Stimulated activated CD4-positive, alpha-beta T cell treated with anti-CD3 and anti-CD28 coated beads, TNF-alpha, amount 100 ng/mL, for 24 hours (primary cell): ENCODE measurements at places on chromosomes 1 and 21.

DNA sequence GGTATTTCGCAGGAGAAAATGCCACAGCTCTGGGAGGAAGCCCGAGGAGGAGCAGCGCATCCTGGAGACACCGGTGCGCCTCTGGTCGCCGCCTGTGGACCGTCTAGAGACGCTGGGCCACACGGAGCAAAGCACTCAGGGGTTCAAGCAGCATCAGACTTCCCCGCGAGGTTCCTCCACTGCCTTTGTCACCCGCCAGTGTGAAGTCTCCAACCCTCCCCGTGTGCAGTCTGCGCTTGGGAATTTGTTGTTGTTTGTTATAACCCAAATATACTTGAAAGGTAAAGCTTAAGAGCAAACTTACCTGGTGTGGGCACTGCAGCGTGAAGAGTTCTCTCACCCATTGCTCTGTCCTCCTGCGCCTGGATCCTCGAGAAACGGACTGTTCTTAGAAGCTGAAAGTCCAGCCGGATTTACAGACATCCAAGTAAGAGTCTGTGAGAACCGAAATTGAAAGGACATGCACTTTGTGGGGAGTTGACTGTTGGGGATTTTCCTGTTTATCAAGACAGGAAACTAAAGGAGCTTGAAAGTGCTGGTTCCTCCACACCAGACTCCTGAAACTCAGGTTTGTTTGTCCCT is at the start of gene GBP4:
Gene GBP4, minus strand, starts transcription at position 452 of the 582 bp plus-strand sequence. Its CDS starts 108 bp downstream, at position 344.
- no peak for DNase-seq

- no peak for DNase-seq
Observed at GRCh38 chr1:208058267-208058666, 147.3 kb upstream of the CD34 start.

GRCh38 chr1:20325407-20325843 is 34.8 kb downstream of the VWA5B1 start:
- DNase-seq, result no peak

- DNase-seq, result no peak
Observed at GRCh38 chr21:24785033-24785432, 822.2 kb downstream of the MRPL39 start.

DNA sequence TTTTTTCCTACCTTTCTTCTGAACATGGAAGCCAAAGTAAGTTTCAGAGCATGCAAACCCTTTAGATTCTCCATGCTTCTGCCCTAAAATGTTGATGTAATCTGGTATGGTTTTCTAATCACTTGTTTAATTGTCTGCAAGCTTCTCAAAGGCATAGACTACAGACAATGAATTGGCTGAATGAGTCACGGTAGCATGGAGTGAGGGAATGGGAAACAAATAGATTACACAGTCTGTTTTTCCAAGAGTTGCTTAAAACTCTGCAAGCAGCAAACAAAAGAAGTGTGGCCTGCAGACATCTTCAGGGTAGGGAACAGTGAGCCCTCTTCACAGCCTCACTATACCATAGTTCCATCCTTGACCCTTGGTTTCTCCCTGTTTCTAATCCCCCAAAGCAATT is 326.0 kb downstream of the BARHL2 start:
- DNase-seq, result no peak

DNA sequence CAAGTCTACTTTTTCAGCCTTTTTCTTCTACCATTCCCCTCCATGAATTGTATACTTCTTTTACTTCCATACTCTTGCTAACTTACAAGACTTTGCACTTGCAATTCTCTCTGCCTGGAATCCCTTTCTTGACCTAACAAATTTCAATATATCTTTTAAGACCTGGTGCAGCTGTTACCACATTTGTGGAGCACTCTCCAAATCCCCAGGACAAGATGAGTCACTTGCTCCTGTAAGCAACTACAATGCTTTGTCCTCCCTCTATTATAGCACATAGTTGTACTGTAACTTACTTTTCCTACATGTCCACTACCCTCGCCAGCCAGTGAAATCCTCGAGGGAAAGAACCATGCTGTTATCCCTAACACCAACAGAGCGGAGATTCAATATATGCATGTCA is 43.1 kb downstream of the WARS2 start:
- no peak for DNase-seq

- DNase-seq, result no peak
Observed at GRCh38 chr1:38129971-38130370, 83.4 kb upstream of the POU3F1 start.

DNA sequence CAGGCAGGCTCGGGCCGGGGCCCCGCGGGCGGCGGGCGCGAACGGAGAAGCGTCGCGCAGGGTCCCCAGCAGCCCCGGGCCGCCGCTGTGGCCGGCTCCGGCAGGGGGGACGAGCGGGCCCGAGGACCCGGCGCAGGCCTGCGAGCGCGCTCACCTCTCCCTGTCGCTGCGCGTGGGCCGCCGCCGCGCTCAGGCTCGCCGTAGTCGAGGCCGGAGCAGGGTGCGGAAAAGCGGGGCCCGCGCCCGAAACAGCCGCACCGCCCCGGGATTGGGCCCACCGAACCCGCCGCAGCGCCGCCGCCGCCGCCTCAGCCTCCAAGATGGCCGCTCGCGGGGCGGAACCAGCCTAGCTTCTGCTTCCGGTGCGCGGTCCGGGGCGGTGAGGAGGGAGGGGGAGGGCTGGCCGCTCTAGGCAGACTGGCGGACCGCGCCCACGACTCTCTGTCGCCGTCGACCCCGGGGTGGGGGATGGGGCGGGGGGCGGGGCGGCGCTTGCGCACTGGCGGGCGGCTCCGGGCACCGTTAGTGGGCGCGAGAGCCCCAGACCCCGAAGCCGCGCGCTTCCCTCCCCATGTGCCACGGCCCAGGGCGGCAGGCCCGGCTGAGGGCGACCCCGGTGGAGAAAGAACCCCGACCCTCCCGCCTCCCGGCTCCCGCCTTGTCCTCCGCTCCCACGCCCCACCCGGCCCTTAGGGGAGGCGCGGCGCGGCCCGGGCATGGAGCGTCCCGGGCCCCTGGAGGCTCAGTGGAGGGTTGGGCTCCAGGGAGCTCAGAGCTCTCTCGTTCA is at the start of gene UBE2J2:
Gene UBE2J2, minus strand, starts transcription at position 343 of the 787 bp plus-strand sequence. CDS start 5,862 bp downstream, outside the sequence.
- peak; percentile 95 for DNase-seq
